ENCODE measurements at places on chromosomes 1 and 21.

- DNase-seq = no peak
These were observed 245.3 kb downstream of the SETD4 start for GRCh38 chr21:35814858-35815619.

- no peak for DNase-seq
These were observed 272.8 kb downstream of the TNR start for GRCh38 chr1:175470591-175470990.

DNA sequence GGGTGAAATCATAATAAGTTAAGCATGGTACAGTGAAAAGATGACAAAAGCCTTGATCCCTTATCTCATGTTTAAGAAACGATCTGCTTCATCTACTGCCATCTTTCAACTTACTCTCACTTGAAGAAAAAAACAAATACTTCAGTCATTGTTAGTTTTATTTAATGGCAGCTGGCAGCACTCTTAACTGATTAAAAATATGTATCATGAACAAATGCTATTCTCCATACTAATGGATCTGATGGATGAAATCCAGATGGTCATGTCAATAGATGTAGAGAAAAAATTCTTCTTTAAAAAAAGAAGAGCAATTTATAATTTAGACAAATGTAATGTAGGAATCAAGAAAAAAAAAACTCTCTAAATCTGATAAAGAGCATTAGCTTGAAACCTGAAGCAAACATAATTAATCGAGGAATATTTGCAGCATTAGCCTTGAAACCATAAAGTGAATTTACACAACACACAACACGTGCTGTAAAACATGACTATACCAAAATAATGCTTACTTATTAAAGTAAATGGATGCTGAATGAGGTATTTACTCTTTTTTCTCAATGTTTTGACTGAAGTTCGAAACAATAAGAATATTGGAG, 579.0 kb upstream of the ADAMTS5 start:
- no peak for DNase-seq

DNA sequence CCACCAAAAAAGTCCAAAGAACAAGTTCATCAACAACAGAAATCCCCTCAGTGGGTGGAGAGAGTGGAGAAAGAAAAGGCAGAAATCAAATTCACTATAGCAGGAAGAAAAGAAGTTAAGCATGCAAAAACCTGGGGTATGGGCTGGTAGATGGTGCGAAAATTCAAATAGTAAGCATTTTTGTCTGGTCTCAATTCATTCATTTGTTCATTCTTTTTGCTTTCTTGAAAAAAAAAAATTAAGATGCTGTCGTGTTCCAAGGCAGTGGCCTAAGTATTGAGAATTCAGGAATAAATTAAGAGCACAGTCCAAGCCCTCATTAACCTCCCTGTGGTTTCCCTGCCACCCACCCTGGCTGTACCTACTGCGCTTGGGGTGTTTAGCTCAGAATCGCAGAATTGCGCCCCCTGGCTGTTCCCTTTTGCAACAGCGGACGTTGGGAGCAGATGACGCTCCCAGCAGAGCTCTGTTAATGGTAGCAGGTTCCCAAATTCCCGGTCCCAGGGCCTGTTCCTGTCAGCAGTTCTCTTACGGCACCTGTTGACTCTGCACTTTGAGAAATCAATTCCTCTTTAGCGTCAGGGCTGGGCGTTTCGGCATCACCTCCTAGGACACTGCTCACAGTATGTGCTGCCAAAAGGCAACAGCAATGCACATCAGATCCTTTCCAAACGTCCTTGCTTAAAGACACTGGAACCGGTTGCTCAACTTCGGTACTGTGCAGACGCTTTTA, 34.0 kb upstream of the SSX2IP start:
- peak; percentile 86 for DNase-seq

DNA sequence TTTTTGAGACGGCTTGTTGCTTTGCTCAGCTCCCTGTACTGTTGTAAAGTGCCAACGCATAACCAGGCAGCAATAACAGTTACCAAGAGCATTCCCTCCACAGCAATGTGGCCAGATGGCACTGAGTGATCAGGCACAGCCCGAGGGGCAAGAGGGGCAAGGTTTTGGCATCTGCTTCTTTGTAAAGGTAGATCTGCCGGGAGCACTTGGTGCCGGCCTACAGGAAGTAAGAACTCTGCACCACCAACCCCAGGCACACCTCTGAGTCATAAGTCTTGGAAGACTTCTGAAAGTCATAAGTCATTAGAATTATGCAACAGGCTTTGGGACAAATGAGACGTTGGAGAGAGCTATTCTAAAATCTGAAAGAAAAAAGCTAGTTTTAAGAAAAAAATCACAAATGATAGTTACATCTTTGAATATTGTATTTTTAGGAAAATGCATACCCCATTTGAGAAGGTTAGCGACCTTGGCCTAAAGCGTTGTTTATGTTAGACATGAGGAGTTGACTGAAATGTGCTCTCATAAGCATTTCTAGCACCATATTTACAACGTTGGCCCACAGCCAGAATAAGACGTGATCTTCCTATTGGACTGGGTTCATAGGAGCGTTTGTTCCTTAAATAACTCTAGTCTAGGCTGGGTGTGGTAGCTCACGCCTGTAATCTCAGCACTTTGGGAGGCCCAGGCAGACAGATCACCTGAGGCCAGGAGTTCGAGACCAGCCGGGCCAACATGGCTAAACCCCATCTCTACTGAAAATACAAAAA, 37.7 kb upstream of the MAP10 start:
- no peak for DNase-seq

GRCh38 chr1:96721053-96721415, 550 bp upstream of the PTBP2 start:
- no peak for DNase-seq

DNA sequence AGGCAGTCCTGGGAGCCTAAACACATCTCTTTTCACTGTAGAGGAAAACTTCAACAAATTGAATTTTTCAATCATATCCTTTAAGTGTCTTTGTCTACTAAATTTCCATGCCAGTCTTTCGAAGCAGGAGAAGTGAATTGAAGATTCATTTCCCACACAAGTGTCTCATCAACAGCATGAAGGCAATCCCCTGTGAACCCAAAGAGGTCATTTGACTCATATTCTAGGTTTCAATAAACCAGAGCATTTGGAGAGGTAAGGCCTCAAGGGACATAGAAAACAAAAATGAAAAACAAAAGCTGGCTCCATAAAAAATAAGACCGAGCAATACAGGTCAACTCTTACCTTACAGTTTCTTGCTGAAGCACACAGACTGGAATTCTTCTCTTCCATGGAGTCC, 94.1 kb upstream of the ATP1B1 start:
- no peak for DNase-seq

GRCh38 chr1:81221564-81221963, 579.2 kb upstream of the ADGRL2 start:
- DNase-seq = no peak

DNA sequence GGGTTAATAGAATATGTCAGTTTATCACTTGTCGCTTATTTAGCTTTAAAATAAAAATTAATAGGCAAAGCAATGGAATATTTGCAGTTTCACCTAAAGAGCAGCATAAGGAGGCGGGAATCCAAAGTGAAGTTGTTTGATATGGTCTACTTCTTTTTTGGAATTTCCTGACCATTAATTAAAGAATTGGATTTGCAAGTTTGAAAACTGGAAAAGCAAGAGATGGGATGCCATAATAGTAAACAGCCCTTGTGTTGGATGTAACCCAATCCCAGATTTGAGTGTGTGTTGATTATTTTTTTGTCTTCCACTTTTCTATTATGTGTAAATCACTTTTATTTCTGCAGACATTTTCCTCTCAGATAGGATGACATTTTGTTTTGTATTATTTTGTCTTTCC, 98.1 kb downstream of the TGFB2 start:
- no peak for DNase-seq

GRCh38 chr1:174913225-174913903, 86.4 kb upstream of the CACYBP start:
- no peak for DNase-seq

Data from H9 (cell line).